ENCODE measurements at places on chromosomes 16 and 17. TPM values are rescaled to one million over a fixed set of nuclear protein-coding genes. Genes with fewer than 3 reads are reported as not detected.

- no peak for DNase-seq
These were observed 23.4 kb downstream of the PPM1D start for GRCh38 chr17:60623415-60623814.

DNA sequence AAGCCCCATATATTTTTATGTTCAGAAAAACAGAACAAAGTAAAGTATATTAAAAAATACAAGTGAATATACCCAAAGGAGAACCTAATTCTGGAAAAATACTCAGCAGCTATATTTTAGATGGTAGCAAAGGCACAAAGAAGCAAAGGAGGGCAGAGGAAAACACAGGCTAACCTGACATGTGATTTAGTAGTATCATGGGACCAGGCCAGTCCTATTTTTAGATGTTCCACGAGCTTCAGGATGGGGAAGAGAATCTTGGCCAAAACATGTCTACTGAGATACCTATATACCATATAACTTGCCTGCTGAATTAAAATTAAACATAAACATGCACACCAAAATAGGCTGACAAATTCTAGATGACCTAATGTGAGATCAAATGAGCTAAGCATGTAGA, 32.9 kb downstream of the SMYD4 start:
- no peak for DNase-seq

Gene TPPP3
- total RNA-seq = 0.15 TPM

- DNase-seq = no peak
These were observed 5.3 kb downstream of the ZNF469 start for GRCh38 chr16:88387941-88388627.

Gene UTP4
- 53.5 TPM for total RNA-seq

GRCh38 chr17:9427465-9428315, 147.9 kb downstream of the STX8 start:
- DNase-seq = no peak

- no peak for DNase-seq
These were observed 9.2 kb upstream of the NAT9 start for GRCh38 chr17:74785096-74785980.

DNA sequence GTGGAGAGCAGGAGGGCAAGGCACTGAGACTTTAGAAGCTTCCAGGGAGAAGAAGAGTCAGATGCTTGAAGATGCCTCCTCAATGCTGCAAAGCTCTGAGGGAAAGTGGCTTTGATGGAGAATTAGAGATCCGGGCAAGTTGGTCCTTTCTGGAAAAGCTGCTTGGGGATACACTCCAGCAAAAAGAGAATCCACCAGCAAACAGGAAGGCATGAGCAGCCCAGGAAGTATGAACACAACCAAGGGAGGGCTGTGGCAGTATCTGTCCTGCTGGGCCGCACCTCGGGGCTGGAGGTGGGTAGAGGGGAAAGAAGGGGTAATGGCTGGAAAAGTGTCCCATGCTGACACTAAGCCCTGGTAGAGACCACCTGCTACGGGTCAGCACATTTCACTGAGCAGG, 5.3 kb downstream of the LMF1 start:
- no peak for DNase-seq

DNA sequence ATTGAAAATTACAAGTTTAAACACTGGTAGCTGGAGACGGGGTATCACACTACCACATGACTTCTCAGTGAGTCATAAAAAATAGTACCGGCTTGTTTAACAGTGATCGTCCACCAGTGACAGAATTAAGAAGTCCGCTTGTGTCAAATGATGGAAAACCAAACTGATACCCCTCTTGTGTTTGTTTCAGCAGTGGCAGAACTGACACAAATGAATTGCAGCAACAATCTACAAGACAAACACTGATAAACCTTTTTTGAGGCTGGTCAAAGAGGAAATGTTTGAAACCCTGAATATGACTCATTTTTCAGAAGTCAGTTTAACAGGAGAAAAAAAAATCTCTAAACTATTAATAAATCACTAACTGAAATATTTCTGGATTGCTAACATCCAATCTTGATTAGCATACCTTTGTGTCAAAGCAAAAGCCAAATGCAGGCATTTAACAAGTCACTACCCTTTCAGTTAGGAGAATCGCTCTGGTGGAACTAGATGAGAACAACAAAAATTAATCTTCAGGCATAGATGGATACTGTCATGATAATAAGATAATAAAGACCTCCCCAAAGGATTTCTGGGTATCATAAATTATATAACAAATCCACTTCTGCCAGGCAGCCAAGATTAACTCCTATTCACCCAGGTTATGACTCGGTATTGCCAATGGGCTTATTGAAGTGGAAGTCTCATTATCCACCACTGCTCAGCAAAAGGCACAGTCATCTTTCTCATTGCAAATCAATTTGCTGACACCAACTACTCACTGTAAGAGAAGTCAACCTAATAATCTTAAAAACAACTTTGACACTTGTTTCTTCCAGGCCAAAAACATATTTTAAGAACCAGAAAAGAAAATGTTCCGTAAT, 20.8 kb downstream of the DCUN1D3 start:
- no peak for DNase-seq

- no peak for DNase-seq
These were observed 170.7 kb downstream of the NTN1 start for GRCh38 chr17:9192010-9192409.

DNA sequence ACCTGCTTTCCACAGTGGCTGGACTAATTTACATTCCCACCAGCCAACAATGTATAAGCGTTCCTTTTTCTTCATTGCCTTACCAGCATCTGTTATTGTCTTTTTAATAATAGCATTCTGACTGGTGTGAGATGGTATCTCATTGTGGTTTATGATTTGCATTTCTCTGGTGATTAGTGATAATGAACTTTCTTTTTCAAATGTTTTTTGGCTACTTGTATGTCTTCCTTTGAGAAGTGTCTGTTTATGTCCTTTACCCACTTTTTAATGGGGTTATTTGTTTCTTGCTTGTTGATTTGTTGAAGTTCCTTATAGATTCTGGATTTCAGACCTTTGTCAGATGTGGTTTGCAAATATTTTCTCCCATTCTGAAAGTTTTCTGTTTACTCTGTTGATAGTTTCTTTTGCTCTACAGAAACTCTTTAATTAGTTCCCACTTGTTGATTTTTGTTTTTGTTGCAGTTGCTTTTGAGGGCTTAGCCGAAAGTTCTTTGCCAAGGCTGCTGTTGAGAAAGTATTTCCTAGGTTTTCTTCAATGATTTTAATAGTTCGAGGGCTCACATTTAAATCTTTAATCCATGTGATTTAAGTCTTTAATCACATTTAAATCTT, 26.8 kb downstream of the ITGAM start:
- DNase-seq = no peak

- no peak for DNase-seq
These were observed 1.4 kb upstream of the TSPOAP1 start for GRCh38 chr17:58329810-58330537.

Gene ALDH3A1
- total RNA-seq = not detected

DNA sequence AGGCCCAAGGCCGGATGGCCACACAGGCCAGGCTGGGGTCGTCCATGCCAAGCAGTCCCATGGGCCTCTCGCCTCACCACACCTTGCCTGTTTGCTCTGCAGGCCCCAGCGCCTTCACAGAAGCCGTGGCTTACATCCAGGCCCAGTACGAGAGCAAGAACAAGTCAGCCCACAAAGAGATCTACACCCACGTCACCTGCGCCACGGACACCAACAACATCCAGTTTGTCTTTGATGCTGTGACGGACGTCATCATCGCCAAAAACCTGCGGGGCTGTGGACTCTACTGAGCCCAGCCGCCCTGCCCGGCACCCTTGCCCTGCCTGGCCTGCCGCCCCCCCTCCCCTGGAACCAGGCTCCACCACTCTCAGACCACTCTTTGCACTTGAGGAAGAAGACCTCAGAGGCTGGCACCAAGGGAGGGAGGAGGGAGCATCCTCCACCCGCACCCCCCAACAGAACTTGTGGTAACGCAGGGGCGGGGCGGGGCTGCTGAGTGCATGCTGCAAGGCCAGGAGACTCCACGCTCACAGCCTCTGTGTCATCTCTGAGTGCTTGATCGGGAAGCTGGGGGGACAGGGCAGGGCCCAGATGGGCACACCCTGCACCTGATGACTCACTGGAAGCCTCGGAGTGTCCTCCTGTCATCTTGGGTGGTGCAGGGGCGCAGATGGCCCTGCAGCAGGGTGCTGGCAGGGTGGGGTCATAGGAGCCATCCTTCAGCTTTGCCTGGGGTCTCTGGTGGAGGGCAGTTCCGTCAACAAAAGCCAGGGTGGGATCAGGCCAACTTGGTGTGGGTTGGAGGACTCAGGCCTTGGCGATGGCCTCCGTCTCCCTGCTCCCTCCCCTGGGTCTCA, 81.5 kb downstream of the AMFR start:
- no peak for DNase-seq

GRCh38 chr16:56632156-56632847, at the start of gene MT1M:
TSS of gene MT1M (plus strand) at chr16:56632659. CDS start at chr16:56632732, 73 bp downstream.
- no peak for DNase-seq

GRCh38 chr17:27241346-27241946, 52.5 kb upstream of the WSB1 start:
- no peak for DNase-seq

DNA sequence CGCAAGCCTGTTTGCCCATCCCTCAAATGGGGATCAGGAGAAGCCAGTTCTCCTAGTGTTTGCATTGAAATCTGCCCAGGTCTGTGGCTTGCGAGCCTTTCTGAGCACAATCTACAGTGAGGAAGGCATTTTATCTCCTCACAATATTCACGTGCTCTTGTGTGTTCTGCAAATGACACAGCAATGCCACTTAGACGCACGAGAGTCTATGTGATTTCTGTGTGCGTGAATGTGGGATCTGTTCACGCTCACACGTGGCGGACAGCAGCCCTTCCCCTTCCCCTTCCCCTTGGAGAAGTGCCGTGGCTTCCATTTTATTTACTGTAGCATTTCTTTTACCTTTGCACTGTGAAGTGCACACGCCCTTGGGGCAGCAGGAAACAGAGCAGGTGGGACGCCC, 17.7 kb upstream of the CBFA2T3 start:
- no peak for DNase-seq

- DNase-seq = no peak
These were observed 17.6 kb downstream of the TEX2 start for GRCh38 chr17:64245218-64246145.

- DNase-seq = no peak
These were observed 80.7 kb downstream of the PLD6 start for GRCh38 chr17:17125136-17126084.

GRCh38 chr16:70692873-70693671, 7.2 kb upstream of the MTSS2 start:
- no peak for DNase-seq

Gene PABPN1L
- total RNA-seq = 0.67 TPM

DNA sequence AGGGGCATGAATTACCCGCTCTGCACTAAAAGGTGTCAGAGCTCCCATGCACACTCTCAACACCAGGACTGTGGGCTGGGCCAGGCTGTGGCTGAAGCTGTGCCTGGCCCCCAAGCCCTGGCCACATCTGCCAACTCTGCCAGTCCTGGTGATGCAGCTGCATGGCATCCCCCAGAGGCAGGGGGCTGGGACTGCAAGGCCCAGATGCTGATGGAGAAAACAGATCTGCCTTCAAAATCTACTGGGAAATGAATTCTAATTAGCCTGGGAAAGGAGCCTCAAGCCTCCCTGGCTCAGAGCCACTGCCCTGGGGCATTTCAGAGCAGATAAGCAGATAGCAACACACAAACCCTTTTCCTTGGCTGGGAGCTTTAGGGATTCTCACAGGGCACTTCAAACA, 3.4 kb downstream of the CHST6 start:
- no peak for DNase-seq

DNA sequence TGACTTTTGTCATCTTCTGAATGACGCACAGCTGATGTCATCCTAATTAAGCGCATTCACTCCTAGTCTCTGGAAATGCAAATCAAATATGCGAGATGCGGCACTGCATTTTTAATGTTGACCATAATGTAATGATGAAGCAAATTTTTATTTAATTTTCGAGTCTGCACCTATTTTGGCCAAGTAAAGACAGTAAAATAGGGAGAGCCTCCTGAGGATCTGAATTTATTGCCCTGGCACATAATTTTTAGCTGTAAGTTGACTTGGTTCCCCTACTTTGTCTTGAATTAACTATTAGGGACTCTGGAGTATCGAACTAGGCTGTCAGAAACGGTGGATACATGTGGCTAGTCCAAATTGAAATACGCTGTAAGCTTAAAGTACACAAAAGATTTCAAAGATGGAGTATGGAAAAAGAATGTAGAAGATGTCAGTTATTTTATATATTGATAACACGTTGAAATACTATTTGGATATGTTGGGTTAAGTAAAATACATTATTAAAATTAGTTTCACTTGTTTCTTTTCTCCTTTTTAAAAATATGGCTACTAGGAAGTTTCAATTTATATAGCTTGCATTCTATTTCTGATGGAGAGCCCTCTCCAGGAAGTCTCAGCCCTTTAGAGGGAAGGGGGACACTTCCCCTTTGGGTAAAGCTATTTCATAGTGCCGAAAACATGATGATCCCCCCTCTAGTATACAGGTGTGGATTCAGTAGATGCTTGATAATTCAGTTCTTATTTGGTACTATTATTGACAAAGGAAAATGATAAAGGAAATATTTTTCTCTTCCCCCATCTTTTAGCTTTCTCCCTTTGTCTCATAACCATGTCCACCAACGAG, 991 bp downstream of the KPNA2 start:
- DNase-seq = no peak

- no peak for DNase-seq
These were observed 271.6 kb downstream of the C16orf95 start for GRCh38 chr16:87045466-87046216.

All from activated B cell treated with CpG ODN at 0.5 μM for 24 hours (primary cell).